T-cell (primary cell): ENCODE measurements at places on chromosomes 6 and 20. TPM values are rescaled to one million over a fixed set of nuclear protein-coding genes. Genes with fewer than 3 reads are reported as not detected.
A peak's percentile ranks its signal among the peaks of the same experiment; 100 is the strongest.

DNA sequence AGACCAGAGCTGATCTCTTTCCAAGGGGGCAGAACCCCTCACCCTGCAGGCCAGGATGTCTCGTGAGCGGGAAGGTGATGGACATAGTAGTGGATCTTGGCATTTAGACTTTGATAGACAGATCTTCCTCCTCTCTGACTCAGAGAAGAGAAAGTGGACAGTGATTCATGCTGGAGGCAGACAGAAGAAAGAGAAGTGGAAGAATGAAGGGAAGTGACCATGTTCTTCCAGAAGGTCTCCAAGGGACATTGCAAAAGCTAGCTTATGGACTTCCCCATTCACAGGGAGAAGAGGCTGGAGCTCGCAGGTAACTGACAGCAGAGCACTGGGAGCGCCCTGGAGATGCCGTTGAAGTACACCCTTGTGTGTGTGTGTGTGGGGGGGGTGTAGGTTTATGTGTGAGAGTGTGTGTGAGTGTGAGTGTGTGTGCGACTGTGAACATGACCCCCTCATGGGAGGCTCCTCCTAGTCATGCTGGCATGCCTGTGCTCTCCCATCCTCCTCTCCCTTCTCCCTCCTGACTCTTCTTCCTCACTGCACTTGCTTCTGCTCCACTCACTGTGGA, 8.0 kb upstream of the RAET1L start:
- H3K27ac ChIP-seq = no peak overlapping the region
- H3K27me3 ChIP-seq = peaks cover 13% of the 10 kb centered on the region
- H3K4me1 ChIP-seq = peaks cover 12% of the 10 kb centered on the region
- DNase-seq = no peak

- no peaks in the 10 kb centered on the region for H3K36me3 ChIP-seq
- DNase-seq = no peak
- no peak within 1 kb of the TSS for H3K27ac ChIP-seq
- peak within 1 kb of the TSS; percentile 2 for H3K4me3 ChIP-seq
Observed at GRCh38 chr20:17226410-17227218, at the start of gene PCSK2. Gene PCSK2, plus strand, starts transcription at chr20:17227040. Its CDS starts 266 bp downstream, at chr20:17227306.

- no peak for DNase-seq
- no peak overlapping the region for H3K27ac ChIP-seq
- no peaks in the 10 kb centered on the region for H3K27me3 ChIP-seq
- no peaks in the 10 kb centered on the region for H3K36me3 ChIP-seq
Observed at GRCh38 chr6:31479933-31480535, 17.9 kb upstream of the MICB start.

DNA sequence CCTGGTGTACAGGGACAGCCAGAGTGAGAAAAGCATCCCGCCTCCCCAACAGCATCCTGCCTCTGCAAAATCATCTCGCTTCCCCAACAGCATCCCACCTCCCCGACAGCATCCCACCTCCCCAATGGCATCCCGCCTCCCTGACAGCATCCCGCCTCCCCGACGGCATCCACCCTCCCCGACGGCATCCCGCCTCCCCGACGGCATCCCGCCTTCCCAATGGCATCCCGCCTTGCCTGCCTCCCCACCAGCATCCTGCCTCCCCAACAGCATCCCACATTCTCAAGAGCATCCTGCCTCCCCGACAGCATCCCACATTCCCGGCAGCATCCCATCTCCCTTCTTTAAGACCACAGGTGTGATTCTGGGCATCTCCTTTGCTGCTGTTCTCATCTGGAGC, 46.0 kb upstream of the NXT1 start:
- no peak overlapping the region for H3K27ac ChIP-seq
- no peaks in the 10 kb centered on the region for H3K4me1 ChIP-seq
- H3K4me3 ChIP-seq = no peak overlapping the region
- H3K36me3 ChIP-seq = no peaks in the 10 kb centered on the region

DNA sequence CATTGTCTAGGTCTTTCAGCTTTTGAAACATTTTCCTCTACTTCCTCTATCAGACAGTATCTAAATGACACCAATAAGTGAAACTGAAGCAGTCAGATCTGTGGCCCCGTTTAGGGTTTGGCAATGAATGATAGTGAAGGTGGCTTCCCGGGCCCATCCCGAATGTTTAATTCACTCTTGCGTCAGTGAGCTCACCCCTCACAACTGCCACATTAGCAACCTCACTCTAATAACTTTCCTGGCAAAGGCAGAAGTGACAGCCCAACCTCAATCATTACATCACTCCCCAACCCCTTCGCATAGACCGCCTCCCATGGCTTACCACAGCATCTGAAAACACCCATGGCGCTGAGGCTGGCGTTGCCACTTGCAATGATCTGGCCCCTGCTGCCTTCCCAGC, 92.4 kb upstream of the CD83 start:
- H3K4me1 ChIP-seq = no peaks in the 10 kb centered on the region
- H3K27me3 ChIP-seq = no peaks in the 10 kb centered on the region
- no peak overlapping the region for H3K4me3 ChIP-seq
- H3K36me3 ChIP-seq = no peaks in the 10 kb centered on the region

HDGFL1 gene
- not detected for total RNA-seq

F13A1 gene
- total RNA-seq = 0.43 TPM

TENT5A gene
- total RNA-seq = 3.9 TPM
